Kidney tubule cell (primary cell): ENCODE measurements at places on chromosomes 2 and 18.

DNA sequence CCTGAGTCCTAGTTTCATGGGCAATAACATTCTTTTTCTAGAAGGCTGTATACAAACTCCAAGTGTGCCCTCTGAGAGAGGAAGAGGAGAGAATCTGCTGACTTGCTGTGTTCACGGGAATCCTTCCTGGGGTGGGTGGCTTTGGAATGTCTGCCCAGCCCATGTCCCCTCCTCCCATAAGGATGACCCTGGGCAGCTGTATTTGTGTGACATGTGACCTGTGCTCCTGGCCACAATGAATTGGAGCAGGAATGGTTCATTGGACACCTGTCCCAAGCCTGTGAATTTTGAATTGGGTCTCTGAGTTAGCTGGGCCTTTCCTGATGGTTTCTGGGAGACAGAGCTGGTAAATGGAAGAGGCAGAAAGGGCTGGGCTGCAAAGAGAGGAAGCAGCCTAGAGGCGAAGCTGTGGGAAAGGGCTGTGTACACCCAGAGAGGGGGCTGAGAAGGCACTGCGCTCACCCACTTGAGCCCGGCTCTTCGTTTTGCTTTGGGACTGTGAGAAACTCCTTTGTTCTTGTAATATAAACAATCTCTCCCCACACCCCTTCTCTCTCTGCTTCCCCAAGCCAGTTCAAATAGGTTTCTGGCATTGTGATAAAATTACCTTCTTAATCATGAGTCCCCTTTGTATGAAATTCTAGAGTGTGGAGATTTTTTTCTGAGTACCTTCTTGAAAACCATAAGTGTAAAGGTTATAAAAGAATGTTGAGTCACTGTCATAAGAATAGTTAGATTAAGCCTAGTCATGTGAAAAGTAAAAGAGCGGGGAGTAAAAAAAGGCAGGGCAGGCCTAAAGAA lies 49.8 kb downstream of the SLC4A5 start:
- no peak for DNase-seq

DNA sequence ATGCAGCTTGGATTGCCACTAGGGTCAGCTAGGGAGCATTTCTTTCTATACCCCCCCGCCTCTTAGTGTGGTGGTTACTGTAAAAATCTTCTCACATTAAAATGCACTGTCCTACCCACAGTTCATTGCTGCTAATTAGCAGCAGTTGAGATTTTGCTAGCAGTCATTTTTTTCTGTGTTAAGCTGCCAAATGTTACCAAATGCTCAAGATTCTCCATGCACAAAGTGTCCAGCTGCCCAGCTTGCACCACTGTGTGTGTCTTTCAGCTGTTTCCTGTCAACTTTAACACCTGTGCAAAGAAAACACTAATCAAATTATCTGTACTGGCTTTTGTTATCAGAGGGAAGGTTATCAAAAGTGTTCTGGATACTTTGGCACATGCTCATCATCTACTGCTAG lies 679.3 kb downstream of the NR4A2 start:
- no peak for DNase-seq

DNA sequence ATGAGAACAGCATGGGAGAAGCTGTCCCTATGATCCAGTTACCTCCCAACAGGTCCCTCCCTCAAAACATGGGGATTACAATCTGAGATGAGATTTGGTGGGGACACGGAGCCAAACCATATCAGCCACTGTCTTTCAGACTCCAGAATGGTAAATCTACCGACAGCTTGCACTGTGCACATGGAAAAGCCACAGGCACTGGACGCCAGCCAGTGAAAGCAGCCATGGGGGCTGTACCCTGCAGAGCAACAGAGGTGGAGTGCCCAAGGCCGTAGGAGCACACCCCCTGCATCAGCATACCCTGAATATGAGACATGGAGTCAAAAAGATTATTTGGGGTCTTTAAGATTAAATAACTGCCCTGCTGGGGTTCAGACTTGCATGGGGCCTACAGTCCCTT lies 218.4 kb downstream of the PDE1A start:
- DNase-seq, result no peak

- peak; percentile 76 for DNase-seq
These were observed 1.5 kb upstream of the NR4A2 start for GRCh38 chr2:156333951-156334495.

DNA sequence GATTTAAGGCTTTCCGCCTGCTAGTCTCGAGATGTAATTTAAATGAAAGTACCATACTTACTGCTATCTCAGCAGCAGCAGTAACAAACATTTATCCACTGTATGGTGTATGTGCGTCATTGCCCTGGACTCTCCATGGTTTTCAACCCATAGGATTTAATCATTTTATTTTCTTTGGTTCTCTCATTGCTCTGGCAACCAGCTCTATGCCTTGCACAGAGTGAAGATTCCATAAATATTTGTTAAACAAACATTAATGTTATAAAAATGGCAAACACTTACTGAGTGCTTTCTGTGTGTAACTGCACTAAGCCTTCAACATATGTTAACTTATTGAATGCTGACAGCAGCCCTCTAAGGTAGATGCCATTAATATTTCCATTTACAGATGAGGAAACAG lies 1.3 kb upstream of the LMAN1 start:
- no peak for DNase-seq

DNA sequence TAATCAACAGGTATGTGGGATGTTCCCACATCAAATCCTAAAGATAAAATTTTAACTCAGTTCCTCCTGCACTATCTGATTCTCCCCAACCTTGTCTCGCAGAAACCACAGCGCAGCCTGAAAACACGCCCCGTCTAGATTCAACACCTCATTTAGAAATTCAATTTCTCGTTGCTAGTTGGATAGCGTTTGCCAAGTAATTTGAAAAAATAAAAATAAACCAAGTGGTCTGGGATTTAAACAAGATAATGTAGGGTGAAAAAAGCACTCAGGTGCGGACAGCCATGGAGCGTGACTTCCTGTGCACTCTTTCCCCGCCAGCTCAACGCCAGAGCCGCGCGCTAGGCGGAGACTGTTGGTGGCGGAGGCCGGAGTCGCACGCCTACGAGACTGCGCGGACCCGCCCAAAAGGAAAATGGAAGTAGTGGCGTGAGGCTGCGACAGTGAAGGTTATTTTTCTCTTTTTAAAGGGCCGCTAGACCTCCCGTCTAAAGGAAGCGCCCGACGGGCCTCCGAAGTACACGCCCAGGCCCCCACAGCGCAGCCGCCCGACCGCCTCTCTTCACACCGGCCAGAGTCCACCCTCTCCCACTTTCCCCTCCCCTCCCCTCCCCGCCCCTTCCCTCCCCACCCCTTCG lies 615 bp upstream of the CCNT2 start:
- no peak for DNase-seq

DNA sequence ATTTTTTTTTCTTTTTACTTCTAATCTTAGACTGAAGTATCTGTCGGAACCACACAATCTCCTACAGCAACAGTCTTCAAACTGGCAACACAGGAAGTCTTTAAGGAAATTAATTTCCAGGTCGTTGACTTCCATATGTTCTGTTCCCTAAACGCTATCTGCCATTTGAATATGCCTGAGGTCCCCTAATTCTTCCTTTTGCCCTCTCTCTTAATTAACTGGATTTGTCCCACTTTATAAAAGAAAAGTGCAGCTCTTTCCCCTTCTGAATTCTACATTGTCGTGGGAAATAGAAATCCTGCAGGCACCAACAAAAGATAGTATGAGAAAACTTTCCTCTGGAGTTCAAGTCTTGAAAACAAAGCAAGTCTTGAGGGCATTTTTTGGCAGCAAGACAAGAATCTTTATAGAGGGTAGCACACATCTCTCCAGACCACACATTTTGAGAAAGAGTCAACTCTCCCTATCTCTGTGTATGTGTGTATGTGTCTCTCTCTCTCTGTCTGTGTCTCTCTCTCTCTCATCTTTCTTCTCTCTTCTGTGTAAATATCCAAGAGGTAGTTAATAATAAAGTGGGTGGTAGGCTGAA lies 879.8 kb downstream of the SOCS6 start:
- no peak for DNase-seq

DNA sequence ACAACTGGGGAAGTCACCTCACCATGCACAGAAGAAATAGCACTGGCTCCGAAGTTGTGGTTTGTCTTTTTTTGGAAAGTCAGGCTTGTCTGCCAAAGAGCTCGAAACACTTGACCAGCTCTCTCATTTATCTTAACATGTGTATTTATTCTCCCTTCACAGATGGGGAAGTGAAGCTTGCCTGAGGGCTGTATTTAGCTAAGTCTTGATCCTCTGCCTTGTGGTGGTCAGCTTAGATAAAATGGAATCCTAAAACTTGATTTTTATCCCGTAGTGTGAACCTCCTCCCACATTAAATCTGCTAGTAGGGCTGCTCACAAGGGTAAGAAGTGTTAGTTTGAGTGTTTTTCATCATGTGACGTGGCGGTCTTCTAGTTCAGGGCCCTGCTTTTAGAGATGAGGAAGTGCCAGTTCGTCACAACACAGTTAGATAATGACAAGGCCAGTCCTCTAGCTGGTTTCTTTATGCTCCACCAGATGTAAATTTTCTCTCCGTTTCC lies 89.7 kb downstream of the TMEM247 start:
- no peak for DNase-seq

- no peak for DNase-seq
These were observed 7.5 kb downstream of the GALNT1 start for GRCh38 chr18:35588995-35589394.

DNA sequence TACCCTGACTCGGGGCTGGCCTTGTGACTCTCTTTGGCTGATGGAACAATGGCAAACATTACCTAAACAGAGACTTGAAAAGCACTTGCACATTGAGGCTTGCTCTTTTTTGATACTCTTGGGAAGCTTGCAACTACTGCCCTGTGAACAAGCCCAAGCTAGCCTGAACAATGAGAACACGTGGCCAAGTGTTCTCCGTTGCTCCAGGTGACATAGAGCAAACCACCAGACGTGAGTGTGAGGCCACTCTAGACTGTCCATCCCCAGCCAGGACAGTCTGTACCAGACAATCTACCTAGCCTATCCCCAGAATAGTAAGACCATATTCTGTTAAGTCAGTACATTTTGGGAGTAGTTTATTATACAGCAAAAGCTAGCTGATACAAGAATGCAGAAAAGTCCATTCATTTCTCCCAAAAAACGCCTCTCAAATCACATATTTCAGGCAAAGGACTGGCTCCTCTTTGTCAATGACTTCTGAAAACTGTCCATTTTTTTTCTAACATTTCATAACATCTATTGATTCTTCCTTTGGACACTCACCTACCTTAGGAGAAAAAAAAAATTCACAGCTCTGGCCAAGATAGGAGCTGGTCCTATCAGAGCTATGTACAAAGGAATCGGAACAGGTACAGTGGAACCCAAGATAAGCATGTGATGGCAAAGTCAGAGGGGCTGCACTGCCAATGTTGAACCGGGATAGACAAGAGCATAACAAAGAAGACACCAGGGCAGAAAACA lies 142.1 kb upstream of the PKDCC start:
- no peak for DNase-seq

DNA sequence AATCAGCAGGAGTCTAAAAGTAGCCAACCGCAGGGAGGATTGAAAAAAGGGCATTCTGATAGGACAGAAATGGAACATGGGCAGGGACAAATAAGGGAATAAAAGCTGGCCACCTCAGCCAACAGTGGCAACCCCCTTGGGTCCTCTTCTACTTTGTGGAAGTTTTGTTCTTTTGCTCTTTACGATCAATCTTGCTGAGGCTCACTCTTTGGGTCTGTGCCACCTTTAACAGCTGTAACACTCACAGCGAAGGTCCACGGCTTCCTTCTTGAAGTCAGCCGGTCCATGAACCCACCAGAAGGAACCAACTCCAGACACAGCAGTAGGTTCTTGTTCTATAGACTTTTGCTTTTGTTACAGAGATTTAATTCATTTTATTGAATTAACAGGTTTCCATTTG lies 285.4 kb upstream of the CDH20 start:
- DNase-seq, result no peak

DNA sequence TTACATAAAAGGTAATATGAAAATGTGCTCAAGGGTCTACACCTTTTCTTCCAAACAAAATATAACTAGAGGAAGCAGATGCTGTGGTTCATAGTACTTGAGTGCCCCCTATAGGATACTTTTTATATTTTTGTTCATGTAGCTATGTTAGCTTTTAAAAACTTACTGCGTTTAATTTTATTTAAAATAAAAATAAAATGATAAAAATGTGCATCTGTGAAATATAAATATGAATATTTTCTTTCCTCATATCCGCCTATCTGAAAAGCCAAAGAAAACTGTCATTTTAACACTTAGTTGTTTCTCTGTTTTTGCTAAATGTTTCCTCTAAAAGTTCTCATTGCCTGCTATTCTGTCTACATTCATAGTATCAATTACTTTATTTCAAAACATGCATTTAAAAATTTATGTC lies 9.6 kb upstream of the LRP1B start:
- peak; percentile 46 for DNase-seq

GRCh38 chr2:174664084-174664759 lies 66.6 kb upstream of the WIPF1 start:
- DNase-seq, result no peak

DNA sequence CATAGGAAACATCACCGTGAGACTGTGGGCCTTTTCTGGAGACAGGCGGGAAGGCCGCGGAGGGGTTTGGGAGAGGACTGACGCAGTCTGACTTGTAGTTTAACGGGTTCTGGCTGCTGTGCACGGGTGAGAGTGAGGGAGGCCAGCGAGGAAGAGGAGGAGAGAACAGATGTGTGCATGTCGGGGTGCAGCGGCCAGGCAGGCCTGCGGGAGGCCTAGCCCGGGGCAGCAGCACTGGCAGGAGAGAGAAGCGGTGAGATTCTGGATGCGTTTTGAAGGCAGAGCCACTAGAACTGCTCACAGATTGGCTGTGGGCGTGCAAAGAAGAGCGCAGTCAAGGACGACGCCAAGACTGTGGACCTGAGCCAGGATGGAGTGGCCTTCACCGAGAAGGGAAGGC lies 53.9 kb downstream of the PTGR3 start:
- no peak for DNase-seq

- peak; percentile 28 for DNase-seq
These were observed 639 bp downstream of the EPB41L3 start for GRCh38 chr18:5543036-5543680.

GRCh38 chr18:70390371-70391090 lies 101.7 kb downstream of the SOCS6 start:
- peak; percentile 34 for DNase-seq

- peak; percentile 54 for DNase-seq
These were observed 253.7 kb downstream of the DYM start for GRCh38 chr18:49206717-49207116.
